ENCODE measurements at places on chromosomes 3 and 15.

GRCh38 chr3:52844290-52844975, 9.6 kb upstream of the MUSTN1 start:
- DNase-seq: no peak

DNA sequence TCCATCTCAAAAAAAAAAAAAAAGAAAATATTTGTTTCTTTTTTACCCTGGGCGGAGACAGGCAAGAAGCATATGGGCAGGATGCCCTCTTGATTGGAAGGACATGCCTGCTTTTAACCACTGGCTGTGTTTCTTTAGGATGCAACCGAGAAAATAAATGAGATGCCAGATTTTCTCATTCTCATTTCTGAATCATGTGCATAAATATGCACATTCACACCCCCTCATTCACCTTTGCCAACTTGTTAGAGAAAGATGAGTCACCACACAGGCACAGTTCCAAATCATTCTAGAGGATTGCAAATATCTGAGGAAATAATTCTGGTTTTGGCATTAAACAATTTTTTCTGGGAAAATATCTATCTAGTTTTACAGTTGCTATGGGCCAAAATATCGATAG, 3.3 kb downstream of the LIPH start:
- peak; percentile 95 for DNase-seq

GRCh38 chr3:195886181-195887141, 21.9 kb downstream of the TNK2 start:
- peak; percentile 77 for DNase-seq

GRCh38 chr3:70245746-70246525, 66.5 kb downstream of the MDFIC2 start:
- DNase-seq: no peak

GRCh38 chr3:126257174-126257573, 76.8 kb upstream of the ALDH1L1 start:
- DNase-seq: no peak

DNA sequence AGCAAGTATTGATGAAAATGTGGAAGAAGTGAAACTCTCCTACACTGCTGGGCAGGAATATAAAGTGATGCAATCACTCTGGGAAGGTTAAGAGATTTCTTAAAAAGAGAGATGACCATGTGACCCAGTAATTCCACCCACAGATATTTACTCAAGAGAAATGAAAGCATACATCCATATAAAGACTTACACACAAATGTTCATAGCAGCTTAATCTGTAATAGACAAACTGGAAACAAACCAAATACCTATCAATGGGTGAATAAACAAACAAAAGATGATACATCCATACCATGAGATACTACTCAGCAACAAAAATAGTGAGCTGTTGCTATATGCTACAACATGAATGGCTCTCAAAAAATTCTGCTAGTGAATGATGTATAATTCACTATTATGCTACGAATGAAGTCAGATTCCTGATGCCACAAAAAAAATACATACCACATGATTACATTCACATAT, 463.3 kb downstream of the MAGI1 start:
- DNase-seq: peak; percentile 99

GRCh38 chr3:9676785-9677184, 26.8 kb upstream of the CPNE9 start:
- DNase-seq: no peak

GRCh38 chr3:111366515-111366914, 175.5 kb upstream of the CD96 start:
- no peak for DNase-seq

DNA sequence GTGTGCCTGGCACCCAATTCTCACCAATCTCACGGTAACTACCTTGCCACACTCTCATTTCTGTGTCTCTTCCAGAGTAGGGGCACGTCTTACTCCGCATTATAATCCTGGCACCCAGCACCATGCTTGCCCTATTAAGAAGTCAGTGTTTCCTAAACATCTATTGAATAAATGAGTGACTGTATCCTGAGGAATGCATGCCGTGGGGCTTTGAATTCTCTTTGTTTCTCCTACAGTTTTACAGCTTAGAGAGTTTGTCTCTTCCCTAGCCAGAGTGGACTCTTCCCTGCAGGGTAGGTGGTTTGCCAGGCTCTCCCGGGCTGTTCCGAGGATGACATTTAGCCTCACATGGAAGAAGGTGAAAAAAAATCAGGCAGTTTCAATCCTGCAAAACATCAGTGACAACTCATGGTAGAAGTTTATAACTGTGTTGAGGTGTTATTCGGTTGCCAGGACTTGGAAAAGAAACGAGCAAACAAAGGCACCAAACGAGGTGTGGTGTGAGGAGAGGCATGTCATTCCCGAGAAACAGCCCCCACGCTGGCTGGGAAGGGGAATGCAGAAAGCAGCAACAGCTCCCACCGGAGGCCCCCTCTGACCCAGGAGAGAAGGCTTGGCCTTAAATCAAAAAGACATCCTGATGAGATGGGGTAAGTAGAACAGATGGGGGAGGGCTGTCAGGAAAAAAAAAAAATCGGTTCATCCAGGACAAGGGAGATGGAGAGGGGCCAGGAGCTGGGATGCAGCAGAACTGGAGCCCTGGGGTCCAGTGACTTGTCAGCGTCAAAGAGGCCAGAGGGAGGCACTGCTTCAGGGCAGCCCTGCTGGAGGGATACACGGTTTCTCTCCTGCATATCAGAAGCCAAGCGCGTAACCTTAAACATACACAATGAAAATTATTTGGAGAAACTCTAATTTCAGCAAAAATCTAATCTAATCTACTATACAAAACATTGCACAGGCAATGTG, 168.4 kb upstream of the ARRDC4 start:
- DNase-seq: no peak

- DNase-seq: no peak
Measured at GRCh38 chr3:108227131-108227530, 4.9 kb upstream of the IFT57 start.

DNA sequence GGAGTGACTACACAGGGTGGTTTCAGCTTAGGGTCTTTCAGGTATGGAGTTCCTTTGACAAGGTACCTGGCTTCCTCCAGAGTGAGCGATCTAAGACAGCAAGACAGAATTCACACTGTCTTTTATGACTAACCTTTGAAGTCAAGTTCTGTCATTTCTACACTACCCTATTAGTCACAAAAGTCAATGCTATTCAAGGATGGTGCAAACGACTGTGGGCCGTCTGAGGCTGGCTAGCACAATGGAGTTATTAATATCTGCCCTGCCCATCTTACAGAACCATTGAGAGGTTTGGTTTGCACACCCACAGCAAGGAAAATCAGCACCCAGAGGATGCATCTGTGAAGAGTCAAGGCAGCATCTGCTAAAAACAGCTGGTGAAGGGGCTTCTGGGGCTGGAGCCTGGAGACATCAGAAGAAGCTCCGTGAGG, 62.9 kb upstream of the XCR1 start:
- DNase-seq: no peak

- DNase-seq: peak; percentile 55
Measured at GRCh38 chr3:157861076-157861765, 245.0 kb downstream of the SHOX2 start.

DNA sequence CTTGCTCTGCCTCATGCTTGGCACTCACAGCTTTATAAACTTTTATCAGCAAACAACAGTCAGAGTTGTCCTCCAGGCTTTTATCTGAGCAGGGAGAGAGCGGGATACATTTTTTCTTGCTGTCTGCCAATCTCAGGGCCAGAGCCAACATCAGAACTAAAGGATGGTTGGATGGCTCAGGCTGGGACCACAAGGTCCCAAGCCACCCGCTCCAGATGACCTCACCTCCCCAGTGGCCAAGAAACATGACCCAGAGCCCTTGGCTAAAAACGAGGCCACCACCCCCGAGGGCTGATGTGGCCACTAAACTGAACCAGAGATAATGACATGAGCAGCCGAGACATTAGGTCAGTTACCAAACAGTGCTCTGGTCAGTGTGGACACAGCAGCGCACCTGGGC, 18.8 kb upstream of the SPATA12 start:
- DNase-seq: no peak

DNA sequence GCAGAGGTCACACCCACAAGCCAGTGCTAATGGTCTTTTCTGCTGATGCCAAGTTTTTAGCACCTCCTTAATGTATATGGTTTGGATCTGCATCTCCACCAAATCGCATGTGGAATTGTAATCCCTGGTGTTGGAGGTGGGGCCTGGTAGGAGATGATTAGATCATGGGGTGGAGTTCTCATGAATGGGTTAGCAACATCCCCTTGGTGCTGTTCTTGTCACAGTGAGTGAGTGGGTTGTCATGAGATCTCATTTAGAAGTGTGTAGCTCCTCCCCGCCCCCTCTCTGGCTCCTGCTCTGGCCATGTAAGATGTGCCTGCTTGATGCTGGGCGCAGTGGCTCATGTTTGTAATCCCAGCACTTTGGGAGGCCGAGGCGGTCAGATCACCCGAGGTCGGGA, 37.3 kb upstream of the KLHL6 start:
- DNase-seq: no peak

- no peak for DNase-seq
Measured at GRCh38 chr3:38313695-38314094, 31.6 kb downstream of the SLC22A14 start.

DNA sequence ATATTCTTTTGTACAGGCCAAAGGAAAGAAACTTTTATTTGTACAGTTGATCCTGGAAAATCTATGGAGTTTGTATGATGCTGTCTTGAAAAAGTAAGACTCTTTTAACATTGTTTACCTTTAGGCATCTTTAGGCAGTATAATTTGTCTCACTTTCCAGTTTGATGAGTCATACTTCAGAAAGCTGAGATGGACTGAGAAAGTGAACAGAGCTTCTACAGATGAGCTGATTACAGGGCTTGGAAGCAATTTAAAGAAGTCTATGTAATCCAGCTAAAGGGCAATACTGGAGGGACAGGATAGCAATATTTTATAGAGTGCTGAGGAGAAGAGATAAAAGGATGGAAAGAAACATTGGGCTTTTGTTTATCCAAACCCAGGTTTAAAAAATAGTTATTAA, 123.5 kb upstream of the GOLGA6L4 start:
- peak; percentile 7 for DNase-seq

DNA sequence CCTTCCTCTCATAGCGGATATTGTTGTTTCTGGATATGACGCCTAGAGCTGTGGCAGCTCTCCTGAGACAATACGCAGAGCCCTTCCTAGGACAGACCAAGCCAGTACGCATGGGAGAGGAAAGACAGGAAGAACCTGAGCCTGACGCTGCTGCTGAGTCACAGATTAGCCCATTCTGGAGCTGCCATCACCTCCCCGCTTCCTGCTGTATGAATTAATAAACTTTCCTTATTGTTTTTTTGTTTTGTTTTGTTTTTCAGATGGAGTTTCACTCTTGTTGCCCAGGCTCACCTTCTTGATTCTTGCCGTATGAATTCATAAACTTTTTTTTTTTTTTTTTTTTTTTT, 67.0 kb downstream of the PPCDC start:
- DNase-seq: no peak

DNA sequence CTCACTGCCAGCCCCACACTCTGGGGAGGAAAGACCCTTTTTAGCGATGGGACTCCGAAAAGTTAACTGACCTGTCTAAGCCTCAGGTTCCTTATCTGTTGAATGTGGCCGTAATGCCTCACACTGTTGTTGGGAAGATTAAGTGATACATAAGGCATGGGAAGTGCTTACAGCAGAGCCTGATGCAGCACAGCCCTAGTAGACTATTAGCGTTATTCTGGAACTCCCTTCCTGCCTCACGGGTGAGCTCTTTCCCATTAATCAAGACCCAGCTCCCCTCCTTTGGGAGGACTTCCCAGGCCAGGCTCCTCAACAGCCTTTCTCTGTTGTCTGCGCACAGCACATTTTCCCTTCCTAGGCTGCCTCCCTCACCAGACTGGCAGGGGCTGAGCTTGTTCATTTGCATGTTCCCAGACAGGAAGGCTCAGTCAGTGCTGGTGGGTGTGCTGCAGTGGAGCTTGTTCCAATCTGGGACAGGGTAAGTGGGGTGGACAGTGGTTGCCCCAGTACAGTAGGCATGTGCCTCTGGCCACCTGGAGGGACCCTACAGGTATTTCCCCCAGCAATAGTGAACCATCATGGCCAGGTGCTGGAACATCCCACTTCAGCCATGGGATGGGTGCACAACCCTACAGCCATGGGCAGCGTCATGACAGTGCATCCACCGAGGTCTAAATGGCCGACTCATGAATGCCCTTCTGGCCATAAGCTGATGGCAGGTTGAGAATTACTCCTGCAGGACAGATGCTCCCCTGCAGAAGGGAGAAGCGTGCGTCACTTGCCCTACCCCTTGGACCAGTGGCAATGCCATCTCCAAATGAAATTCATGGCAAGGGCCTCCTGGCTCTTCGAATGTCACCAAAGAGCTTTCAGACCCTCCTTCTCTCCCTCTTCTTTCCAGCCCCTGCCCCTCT, 5.8 kb upstream of the PSTPIP1 start:
- DNase-seq: no peak

DNA sequence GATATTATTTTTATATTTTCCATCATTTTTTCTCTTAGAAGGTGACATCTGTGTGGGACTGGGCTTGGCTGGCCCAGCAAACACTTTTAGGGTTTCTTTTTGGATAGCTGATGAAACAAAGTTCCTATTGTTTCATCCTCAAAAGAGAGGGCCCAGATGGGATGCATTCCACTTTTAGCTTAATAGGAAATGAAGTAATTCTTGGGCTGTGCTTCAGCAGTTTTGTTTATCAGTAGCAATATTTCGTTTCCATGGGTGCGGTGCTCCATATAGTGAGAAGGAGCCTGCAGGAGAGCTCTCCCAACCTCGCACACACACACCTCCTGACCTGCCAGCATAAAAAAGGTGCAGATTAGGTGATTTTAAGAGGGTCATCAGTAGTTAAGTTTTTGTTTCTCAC, 147.5 kb downstream of the AKAP13 start:
- DNase-seq: peak; percentile 69

DNA sequence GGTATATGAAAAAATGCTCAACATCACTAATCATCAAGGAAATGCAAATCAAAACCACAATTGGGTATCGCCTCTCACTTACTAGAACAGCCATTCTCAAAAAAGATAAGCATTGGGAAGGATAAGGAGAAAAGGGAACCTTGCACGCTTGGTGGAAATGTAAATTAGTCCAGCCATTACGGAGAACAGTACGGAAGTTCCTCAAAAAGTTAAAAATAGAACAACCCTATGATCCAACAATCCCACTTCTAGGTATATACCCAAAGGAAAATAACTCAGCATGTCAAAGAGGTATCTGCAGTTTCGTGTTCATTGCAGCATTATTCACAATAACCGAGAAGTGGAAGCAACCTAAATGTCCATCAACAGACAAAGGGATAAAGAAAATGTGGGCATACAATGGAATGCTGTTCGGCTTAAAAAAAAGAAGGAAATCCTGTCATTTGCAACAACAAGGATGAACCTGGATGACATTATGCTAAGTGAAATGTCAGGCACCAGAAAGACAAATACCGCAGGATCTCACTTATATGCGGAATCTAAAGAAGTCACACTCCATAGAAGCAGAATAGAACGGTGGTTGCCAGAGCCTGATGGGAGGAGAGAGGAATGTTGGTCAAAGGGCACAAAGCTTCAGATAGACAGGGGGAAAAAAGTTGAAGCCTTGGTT, 11.7 kb upstream of the CMTM7 start:
- DNase-seq: no peak

- no peak for DNase-seq
Measured at GRCh38 chr3:111087924-111088469, 16.4 kb downstream of the NECTIN3 start.

GRCh38 chr15:39180483-39180933, 400.4 kb upstream of the THBS1 start:
- DNase-seq: peak; percentile 95

- peak; percentile 60 for DNase-seq
Measured at GRCh38 chr3:108914774-108915641, 38.7 kb downstream of the GUCA1C start.
